Activated gamma-delta T cell treated with anti-CD3 and anti-CD28 coated beads, Interleukin-2, amount 50 U/mL, for 16 hours (primary cell): ENCODE measurements at places on chromosomes 2 and 18.

DNA sequence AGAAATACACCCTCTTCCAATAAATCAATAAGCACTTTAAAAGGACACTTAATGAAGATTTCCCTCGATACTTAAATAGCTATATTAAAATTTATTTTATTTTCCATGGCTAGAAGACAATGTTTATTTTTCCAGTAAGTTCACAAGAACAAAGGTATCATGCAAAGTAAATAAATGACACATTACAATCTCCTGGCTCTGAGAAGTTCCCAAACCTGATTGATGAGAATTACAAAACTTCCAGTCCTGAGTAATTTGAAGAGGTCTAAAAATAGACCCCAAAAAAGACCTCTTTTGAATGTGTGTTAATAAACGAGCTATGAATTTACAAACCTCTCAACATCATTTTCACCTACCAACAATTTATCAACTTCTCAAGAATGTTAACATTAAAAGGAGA, 1.5 kb upstream of the PEX13 start:
- DNase-seq = no peak

GRCh38 chr18:58966005-58966677, 101.5 kb downstream of the ZNF532 start:
- no peak for DNase-seq

- DNase-seq = no peak
These were observed 27.2 kb downstream of the TWIST2 start for GRCh38 chr2:238875101-238875470.

GRCh38 chr2:190532581-190532980, 1.9 kb downstream of the NEMP2 start:
- no peak for DNase-seq

DNA sequence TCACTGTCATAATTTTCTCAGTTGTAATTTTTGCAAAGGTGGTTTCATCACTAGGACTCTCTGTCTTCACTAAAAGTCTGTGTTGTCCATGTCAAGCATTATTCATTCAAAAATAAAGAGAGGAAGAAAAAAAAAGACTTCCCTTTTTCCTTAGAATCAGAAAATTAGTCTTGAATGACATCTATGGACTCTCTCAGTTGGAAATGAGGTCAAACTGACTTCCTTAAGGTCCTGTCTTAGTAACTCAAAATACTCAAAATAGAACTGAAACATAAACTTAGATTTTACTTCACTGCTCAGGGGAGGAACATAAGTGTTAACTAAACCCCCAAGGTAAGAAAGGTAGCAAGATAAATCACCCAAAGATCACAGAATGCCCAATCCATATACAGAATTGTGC, 2.2 kb upstream of the ZNF407 start:
- DNase-seq = no peak

DNA sequence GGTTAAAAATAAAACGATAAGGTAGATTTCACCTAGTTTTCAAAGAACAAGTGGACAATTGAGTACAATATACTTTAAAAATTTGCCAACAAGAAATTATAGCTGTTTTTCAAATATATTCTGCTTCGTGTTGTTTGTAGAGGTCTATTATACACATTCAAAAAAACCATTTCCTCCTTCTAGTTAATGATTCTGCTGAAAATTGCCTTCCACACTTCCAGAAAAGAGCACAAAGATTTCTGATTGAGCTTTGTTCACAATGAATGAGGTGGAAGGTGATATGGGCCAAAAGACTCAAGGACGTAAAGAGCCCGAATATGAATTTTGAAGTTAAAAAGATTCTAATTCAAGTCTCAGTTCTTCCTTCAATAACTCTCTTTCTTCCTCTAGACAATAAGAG, 277.0 kb upstream of the SESTD1 start:
- DNase-seq = no peak

- no peak for DNase-seq
These were observed 87.7 kb downstream of the TGOLN2 start for GRCh38 chr2:85240055-85240454.

GRCh38 chr18:5463390-5463789, 80.4 kb downstream of the EPB41L3 start:
- DNase-seq = no peak

DNA sequence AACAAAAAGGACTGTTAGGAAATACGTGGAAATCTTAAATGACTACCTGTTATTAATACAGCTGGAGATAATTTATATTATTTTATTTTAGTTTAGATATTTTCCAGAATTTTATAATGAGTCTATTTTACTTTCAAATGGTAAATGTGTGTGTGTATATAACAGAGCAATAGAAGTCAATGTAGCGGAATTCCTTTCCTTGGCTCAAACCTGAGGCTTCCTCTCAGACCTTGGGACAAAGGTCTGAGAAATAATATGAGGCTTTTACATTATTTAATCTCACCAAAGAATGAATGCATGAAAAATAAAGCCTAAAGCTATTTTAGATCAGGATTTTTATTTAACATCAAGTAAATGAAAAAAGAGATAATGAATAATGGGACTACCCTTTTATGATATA, 65.7 kb downstream of the SLC8A1 start:
- no peak for DNase-seq

- no peak for DNase-seq
These were observed 12.8 kb upstream of the PPM1B start for GRCh38 chr2:44155666-44156446.

- DNase-seq = no peak
These were observed 13.3 kb downstream of the ATF2 start for GRCh38 chr2:175154661-175155082.

DNA sequence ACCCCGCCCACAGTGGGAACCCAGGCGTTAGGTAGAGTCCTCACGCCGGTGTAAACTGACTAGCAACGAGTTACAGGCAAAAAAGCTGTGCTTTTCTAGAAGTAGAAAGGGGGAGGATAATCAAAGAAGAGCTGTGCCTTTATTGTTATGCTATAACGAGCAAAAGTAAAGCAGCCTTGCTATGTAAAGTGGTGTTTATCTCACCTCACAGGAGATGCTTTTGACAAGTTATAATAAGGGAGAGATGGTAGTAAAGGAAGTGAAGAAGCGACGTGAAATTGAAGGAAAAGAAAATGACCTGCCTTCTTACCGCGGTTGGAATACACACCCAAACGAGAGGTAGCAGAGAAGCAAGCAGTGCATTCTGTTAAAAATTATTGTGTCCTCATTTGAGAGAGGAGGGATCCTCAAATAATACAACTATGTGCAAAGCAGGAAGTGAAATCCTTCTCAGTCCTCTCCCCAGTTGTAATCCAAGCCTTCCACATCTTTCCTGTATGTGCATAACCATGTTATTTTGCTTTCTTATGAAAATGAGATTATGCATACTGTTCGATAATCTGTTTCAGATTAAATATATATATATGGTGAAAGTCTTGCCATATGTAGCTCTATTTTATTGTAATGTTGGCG, 962 bp downstream of the TANK start:
- DNase-seq = no peak

GRCh38 chr18:28863396-28863795, 686.5 kb upstream of the CDH2 start:
- no peak for DNase-seq

GRCh38 chr2:172095146-172095904, 7.4 kb downstream of the DLX2 start:
- peak; percentile 55 for DNase-seq

GRCh38 chr2:85539361-85540132, 579 bp downstream of the MAT2A start:
- DNase-seq = peak; percentile 64

GRCh38 chr2:31221544-31221943, 4.2 kb upstream of the CAPN14 start:
- no peak for DNase-seq

- DNase-seq = no peak
These were observed 367 bp downstream of the TGFA start for GRCh38 chr2:70553334-70553583.

DNA sequence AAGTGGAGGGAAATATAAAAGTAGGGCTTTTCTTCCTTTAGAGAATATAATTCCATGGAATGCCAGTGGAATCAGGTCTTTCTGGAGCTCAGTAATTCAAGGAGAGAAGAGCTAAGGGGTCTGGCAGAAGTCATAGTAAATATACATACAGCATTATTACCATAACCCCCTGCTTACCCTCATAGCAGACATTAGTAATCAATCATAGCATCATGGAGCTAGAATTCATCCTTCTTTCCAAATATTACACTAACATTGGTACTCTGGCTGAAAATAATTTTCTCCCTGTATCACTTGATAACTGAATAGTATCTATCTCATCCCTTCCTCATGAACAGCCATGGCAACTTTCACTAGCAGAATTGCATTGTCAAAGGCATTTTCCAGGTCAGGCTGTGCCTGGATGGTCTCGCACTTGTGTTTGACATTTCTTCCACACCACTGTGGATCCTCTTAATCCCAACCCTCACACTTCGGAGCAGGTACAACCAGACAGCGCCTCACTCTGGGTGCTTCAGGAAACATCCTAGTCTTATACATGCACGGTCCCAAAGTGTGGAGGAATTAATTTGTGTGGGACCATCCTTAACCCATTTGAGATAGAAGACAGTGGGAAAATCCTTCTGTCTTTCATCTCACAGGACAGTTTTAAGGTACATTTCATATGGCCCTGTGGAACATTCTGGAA, 84.2 kb upstream of the SEC11C start:
- DNase-seq = no peak

DNA sequence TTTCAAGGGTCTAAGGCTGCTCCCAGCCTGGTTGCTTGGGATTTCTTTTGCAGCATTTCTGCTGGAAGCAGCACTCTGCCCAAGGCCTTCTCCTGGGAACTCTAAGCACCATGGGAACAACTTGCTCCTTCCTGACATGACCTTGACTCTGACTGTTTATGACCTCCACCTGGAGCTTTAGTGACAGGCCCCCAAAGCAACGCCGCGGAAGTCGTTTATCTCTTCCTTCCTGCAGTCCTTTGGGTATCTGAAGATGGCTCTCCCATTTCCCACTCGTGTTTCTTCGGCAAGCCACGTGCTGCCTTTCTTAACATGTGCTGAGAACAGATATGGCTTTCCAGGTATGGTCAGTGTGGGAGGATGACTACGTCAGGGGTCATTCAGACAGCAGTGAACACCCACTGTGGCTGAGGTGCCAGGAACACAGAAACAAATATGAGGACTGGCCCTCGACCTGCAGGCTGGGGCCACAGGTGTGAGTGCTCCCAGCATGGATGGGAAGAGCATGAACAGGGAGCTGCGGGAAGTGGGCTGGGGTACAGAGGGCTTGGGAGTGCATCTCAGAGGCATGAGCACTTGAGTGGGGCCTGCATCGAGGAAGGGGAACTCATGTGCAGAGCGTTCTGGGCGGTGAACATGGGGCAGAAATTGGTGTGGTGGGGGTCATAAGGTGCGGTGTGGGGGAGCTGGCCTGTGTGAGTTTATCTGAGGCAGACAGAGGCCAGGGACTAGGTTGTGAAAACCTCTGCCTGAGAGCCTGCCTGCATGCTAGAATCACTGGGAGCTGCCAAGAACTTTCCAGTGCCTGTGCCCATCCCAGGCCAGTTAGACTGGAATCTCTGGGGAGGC, 140.5 kb downstream of the TSN start:
- DNase-seq = no peak

DNA sequence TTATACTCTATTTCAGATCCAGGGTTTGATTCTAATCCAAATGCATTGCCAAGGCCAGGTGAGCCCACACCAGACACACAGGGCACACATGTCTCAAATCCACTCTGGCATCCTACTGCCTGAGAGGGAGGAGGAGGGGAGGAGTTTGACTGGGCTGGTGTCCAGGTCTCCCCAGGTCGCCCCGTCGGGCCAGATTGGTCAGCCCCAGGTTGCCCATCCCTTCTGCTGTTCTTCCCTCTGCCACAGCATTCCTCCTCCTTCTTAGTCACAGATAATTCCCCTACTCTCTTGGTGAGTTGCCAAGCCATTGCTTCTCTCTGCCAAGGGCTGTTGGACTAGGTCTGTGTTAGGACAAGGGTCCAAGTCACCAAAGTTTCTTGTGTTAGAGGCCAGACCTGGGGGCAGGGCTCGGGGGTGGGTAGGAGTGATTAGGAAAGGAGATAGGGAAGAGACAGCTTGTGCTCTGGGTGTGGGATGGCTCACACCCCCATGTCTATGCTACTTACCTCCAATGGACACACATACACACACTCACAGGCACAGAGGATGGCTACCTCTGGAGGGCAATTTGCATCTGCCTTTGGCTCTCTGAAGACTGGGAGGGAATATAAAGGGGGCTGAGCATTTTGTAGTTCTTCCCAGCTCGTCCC, 2.5 kb upstream of the EGR4 start:
- DNase-seq = no peak

DNA sequence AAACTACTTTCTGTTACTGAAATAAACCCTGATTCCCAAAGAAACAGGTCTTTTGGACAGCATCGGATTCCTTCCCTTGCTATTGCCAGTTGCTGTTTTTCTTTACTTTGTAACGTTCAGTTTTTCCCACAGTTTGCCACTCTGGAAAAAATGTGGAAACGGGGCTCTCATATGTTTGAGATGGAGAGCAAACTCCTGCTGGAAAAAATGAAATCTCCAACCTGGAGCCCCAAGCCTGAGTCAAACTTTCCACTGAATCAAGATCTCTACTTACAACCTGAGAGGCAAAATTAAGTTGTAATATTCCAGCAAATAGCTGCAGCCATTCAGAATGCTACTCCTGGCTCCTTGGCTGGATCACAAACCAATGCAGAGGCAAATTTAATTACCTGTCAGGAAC, 270.7 kb downstream of the SRBD1 start:
- no peak for DNase-seq

GRCh38 chr2:49569176-49569575, 414.9 kb upstream of the FSHR start:
- DNase-seq = no peak

GRCh38 chr18:56139792-56140254, 498.6 kb downstream of the TXNL1 start:
- no peak for DNase-seq

GRCh38 chr2:10890706-10891270, 20.9 kb upstream of the KCNF1 start:
- no peak for DNase-seq

DNA sequence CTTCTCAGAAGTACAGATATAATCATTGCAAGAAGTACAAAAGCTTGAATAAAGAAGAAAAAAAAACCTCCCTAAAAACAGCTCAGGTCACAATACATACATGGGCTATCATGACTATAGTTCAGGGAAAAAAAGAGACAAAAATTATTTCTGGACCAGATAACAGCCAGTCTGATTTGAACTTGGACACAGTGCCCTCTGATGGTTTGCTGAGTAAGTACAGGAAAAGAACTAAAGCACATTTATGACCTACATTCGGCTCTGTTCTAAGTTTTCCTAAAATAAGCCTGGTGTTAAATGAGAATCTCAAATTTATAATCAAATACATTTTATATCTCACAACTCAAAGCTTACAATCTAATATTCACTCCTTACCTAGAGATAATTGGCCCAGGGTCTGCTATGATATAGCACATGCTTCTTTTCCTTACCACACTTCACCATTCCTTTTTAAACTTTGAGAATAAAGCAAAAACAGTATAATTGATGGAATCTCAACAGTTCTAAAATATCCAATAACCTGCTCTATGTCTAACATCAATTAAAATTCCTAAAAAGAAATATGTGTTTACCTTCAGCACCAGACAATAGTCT, 81.1 kb downstream of the RAPH1 start:
- no peak for DNase-seq

DNA sequence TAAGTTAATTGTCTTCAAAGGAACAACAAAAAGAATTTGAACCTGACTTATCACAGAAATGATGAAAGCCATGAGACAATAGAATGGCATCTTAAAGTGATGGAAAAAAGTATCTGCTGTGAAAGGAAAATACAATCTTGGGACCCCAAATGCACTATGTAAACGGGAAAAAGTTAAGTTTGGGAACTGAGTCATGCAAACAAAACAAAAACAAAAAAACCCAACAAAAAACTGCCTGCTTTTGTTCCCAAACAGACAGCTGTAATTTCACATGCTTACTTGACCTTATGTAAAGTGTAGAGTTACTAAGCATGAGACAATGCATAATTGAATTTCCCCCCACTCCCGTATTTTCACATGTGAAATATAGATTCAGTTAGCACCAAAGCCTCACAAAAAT, 122.1 kb upstream of the RBMS1 start:
- no peak for DNase-seq
